ENCODE measurements at places on chromosomes 7 and 10.
A peak's percentile ranks its signal among the peaks of the same experiment; 100 is the strongest.

GRCh38 chr7:31688996-31689395 is 2.0 kb downstream of the PPP1R17 start:
- no peak for DNase-seq

DNA sequence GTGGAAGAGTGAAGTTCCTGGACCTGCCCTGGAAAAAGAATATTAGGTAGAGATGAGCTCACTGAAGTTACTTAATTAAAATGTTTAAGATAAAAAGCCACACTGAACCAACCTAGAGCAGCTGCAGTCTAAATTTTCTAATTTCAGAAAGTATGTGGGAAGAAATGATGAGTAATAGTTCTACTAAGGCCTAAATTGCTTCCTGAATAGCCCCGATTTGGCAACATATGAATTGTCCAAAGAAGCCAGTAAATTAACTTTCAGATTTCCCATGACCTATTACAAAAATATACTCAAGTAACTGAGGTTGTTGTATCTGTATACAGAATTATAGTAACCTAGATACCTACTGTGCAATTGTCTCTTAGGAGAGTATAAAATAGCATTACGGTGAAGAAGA is 312.6 kb downstream of the IPMK start:
- DNase-seq, result no peak

DNA sequence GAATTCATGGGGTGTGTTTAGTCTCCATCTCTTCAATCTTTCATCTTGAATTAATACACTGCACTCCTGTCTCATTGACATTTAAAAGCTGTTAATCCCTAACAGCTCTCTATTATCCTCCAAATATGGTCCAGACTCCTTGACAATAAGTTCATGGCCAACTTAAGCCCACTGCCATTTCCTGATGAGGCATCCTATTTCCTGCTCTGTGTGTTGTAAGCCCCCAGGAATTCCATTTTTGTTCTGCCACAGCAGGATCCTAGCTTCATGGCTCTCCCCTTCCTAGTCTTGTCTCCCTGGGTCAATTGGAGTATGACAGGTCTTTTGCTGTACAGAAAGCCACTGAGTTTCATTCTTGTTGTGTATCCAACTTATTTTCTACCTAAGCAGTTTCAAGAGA is 218.8 kb downstream of the OTUD1 start:
- no peak for DNase-seq

DNA sequence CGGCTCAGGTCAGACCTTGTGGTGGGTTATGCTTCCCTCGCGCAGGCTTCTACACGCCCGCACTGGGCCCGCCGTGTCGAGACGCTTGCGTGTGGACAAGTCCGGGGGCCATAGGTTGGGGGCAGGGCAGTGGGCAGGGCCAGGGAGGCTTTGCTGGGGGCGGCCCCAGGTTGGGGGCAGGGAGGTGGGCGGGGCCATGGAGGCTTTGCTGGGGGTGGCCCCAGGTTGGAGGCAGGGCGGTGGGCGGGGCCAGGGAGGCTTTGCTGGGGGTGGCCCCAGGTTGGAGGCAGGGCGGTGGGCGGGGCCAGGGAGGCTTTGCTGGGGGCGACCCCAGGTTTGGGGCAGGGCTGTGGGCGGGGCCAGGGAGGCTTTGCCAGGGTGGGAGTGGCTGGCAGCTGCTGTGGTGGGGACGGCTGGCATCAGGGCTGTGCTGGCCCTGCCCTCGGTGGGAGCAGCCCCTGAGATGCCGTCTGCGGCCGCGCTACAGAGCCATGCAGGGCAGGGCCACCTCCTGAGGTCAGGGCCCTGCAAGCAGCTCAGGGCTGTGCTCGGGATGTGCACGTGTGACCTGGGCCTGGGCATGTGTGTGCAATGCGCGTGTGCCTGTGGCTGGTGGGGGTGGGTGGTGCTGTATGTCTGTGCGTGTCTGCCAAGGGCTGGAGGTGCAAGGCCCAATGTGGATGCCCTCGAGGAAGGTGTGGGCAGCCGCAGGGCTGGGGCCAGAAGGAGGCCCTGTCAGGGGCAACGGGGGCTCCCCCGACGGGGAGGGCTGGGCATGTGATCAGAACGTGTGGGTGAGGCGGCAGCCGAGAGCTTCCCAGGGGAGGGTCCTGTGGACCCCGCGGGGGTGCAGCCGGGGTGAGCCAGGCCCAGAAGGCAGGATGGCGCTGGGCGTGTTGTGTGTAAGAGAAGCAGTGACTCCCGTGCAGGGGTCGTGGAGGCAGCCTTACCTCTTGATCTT is 72.5 kb upstream of the NKX6-2 start:
- DNase-seq, result peak; percentile 61

DNA sequence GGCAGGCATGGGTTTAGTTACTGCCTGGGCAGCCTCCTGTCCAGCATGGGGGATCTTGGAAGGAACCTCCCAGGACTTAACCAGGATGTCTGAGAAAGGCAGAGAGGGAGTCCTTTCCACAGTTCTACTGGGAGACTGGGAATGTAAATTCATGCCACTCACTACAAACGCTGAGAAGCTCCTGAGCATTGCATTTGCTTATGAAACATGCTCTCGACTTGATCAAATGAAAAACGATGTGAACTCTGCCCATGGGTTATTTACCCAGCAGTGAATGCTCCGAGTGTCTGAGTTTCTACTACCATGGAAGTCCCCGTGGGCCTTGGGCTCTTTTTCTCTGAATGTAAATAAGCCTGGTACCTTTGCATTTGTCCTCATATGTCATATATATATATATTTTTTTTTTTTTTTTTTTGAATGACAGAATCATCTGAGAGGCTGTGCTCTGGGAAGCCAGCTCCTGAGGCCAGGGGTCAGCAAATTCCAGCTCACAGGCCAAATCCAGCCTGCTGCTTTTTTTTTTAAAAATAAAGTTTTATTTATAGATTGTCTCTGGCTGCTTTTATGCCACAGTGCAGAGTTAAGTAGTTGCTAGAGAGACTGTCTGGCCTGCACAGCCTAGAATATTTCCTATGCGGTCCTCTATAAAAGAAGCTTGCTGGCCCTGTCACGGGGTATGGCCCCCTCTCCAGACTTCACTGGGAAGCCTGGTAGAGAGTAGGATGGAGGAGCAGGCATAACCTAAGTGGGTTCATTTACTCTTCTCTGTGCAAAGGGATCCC is 21.4 kb upstream of the RAPGEF5 start:
- DNase-seq, result no peak

DNA sequence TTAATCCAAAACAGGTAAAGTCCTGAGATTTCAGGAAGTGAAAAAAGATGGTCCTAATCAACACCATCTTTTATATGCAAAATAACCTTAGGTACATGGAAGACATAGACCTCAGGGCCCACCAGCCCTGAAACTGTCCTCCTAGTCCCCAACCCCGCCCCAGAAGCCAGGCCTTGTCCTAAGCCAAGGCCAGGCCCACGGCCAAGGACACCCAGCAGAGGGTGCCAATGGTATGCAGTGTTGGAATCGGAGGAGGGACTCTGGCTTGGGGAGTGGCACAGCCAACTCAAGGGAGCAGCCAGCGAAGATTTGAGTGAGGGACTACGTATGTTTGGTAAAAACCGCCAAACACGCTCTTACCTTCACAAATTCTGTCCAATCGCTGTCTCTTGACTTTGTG is 96.7 kb downstream of the ZRANB1 start:
- DNase-seq, result peak; percentile 37

- no peak for DNase-seq
These were observed 80.7 kb downstream of the FZD1 start for GRCh38 chr7:91344911-91345310.

- DNase-seq, result no peak
These were observed 51.5 kb upstream of the MNX1 start for GRCh38 chr7:157061979-157062378.

DNA sequence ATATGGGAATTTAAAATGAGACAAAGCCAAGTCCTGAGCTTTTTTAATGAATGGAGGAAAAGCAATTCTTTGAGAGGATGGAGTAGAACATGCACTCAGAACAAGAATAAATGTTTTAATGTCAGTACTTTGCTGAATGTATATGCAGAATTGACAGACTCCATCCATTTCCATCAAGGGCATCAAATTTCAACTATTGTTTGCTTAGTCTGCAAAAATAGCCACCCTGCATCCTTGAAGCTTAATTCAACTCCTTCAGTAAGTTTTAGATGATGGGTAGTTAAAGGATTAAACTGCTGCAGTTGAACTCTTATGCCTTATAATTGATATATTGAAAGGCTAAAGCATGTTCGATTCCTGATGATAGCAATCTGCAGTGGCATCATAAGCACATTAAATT is 99.7 kb upstream of the IFRD1 start:
- no peak for DNase-seq

DNA sequence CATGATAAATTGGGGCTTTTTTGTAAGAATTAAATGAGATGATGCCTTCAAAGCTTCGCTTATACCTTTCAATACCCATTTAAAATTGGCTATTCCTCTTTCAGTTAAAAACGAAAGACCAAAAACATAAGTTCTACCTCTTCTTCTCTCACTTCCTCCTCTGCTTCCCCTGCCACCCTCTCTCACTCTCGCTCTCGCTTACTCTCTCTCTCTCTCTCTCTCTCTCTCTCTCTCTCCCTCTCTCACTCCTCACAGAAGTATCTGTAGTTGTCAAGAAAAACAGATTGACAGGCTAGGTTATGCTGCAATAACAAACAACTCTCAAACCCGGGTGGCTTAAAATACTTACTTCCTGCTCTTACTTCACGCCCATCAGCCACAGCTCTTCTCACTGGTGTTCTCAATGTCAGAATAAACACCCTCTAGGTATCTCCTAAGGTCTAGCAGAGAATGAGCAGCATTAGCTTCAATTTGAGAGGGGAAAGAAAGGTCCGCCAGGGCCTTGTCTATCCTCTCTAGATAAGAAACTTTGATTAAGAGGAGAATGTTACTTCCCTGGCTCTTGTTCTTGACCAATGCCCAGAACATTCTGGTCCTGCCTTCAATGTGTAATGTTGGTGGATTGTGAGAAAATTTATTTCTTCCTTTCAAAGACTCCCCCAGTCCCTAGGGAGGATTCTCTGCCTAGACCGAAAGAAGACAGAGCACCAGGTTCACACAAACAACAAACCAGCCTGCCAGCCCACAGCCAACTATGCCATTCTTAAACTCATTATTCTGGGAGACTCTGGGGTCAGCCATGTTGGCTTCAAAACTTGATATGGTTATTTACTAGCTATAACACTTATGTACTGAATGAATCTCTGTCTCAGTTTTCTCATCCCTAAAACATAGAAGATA is 1028.7 kb downstream of the XPNPEP1 start:
- no peak for DNase-seq

DNA sequence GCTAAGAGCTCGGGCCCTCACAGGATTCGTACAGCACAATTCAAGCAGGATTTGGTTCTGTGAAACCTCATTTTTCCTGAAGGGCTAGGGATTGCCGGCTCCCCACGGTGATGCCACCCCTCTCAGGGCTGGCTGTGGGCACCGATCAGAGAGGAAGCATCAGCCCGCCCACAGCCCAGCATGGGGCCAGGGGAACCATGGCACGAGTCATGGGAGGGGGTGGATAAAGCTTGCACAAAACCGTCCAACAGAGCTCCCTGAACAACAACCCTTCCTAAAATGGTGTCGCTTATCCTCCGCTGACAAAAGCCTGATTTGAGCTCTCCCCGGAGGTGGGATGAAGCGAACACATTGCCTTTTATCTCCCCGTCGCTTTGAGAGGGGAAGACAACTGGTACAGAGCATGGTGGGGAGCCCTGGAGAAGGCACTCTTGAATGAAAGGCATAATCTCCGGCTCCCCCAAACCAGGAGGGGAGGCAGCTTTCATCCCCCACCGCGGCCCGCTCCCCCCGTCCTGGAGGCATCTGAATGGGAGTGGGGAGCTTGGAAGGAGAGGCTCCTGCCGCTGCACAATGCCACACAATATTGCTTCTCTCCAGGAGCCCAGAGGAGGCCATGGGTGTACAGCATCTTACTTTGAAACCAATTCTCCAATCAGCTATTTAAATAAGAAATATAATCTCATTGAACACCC is 144.0 kb downstream of the RPS24 start:
- DNase-seq, result no peak

DNA sequence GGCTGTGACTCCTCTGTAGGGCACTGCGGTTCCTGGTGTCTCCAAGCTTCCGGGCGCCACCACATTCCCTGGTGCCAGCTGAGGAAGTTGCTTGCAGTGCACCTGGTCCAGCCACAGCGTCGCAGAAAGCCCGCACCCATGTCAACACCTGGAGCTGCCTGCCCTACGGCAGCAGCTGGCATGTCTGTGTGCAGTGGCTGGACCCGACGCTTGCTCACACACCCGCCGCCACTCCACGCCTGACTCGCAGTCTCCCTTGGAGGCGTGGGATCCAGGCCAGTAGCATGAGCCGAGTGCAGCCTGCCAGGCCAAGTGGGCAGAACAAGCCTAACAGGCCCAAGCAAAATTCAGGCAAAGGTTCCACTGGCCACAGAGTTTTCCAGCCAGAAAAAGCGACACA is 118.1 kb upstream of the PHF14 start:
- DNase-seq, result no peak

- DNase-seq, result no peak
These were observed 216.1 kb upstream of the STEAP4 start for GRCh38 chr7:88522771-88523293.

DNA sequence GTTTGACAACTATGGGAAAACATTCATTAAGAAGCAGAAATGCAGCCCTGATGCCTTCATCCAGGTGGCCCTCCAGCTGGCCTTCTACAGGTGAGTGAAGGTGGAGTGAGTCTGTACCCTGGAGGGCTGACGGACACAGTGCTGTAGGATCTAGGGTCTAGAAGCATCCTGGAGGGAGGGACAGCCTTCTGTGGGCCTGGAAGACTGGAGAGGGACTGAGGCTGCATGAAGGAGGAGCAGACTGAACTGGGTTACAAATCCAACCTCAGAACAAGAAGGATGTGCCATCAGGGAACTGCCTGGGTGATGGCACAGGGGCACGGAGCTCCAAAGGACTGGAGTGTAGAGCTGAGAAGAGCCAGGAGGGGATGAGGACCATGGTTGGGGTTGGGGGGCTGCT is 27.5 kb upstream of the C10orf53 start:
- DNase-seq, result no peak

GRCh38 chr7:142104550-142105527 is 6.7 kb upstream of the MGAM2 start:
- DNase-seq, result no peak

DNA sequence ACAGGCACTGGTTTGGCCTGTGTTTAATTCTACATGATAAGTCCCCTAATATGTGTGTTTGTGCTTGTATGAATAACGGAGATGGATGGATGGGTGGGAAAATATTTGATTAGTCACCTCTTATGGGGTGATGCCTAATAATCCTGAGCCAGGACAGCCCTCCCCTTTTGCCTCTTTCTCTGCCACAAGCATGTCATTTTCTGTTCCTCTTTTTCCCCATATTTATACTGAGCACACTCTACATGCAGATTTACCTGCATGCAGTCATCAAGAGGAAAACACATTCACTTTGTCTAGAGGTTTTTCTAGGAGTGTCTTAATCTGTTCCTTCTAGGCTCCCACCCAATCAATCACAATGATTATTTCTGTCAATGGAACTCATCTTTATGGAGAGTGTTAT is 111.6 kb upstream of the TBX20 start:
- no peak for DNase-seq

- DNase-seq, result no peak
These were observed 11.8 kb downstream of the COG5 start for GRCh38 chr7:107551936-107552335.

DNA sequence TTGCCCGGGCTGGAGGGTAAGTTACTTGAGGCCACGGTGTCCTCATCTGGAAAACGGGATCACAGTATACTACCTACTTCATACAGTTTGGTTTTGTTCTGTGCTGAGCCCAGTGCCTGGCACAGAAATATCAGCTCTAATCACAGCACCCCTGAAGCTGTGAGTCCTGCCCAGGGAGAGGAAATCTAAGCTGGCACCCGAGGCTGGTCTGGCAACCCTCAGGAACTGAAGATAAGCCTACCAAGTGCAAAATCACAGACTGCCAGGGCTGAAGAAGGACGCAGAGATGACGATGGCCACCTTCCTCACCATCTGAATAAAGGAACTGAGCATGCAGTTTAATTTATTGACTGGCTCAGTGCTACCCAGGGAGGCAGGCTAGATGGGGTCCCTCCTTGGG is 7.7 kb upstream of the TMEM120A start:
- DNase-seq, result no peak
